ENCODE measurements at places on chromosomes 2 and 18.

DNA sequence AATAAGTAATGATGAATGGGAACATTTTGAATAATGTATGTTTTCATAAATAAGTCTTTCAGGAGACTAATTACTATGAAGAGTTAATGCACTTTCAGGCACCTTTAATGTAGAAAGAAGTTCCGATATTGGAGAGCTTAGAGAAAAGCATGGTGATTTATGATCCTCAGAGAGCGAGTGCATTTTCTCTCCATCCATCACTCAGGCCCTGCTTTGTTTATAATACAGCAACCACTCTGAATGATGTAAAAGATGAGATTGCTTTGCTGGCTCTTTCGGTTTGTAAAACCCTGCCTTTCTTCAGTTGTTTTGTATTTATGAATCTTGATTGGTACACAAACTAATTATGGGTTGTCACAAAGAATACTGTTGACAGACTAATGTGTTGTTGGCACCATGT lies 132.0 kb downstream of the NYAP2 start:
- no peak for DNase-seq

GRCh38 chr2:76711490-76711889 lies 810.7 kb downstream of the LRRTM4 start:
- DNase-seq = no peak

GRCh38 chr2:97966545-97967215 lies 29.1 kb downstream of the TMEM131 start:
- DNase-seq = no peak

DNA sequence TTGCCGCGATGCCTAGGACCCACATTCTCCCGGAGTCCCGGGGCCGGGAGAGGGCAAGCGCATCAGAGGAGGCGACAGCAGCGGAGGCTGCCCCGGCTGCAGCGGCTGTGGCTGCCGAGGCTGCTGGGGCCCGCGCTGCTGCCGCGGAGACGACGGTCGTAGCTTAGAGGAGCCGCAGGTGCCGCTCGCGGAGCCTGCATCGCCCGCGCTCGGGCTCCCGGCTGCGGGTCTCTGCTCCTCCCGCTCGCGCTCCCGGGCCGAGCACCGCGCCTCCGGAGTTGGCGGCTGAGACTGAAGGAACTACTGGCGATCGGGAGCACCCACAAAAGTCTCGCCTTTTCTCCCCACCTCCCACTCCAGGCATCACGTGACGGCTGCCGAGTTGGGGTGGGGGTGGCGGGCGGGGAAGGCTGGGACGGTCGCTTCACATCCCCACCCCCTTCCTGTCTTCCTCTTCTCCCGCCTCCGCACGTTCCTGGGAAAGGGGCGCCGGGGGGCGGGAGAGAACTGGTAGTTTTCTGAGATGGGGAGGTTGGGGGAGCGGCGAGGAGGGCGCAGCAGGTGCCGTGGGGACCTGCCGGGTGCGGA lies at the start of gene LYPD1:
TSS of gene LYPD1 (minus strand) at position 298 of the 588 bp plus-strand sequence. CDS start at position 25, 273 bp downstream.
- DNase-seq = no peak

DNA sequence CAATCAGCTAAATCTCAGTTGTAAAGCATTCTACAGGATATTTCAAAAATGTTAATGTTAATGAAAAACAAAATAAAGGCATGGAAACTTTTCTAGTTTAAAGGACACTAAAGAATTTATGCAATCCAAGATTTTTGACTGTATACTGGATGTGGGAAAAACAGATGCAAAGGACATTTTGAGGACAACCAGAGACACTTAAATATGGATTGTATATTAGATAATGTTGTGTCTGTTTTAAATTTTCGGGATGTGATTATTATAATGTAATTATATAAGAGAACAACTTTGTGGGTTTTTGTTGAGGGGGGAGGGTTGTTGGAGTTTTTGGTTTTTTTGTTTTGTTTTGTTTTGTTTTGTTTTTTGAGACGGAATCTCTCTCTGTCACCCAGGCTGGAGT lies 30.9 kb downstream of the PSMA8 start:
- DNase-seq = no peak

- DNase-seq = no peak
These were observed 59.1 kb downstream of the REV1 start for GRCh38 chr2:99430614-99431291.

- no peak for DNase-seq
These were observed 161.8 kb downstream of the PRKCE start for GRCh38 chr2:45813003-45813941.

DNA sequence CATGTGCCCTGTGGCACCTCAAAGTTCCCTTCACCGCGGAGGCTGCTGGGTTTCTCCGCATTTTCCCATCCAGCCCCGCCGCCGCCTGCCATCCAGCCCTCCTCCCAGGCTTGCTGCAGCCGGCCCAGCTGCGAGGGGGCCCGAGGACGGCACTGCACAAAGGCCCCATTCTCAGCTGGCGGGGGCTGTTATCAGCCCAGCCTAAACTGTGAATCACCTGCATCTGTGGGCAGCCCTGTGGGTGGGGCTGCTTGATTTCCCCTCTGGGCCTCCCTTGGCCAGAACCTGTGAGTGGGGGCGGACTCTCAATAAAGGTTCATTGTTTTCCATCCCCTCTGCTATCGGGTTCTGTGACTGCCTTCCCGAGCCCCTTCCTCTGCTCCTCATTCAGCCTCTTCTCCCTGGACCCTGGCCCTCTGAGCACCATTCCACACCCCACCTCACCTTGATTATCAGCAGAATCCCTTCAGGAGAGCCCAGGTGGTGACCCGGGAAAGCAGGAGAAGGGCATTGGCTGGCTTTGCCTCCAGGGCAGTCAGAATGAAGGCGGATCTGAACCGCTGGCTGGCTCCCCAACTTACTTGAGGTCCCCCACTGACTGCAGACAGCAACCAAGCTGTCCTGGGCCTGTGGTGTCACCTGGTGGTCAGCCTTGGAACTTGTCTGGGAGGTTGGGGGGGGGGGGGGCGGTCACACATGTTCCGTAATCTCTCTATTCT lies 204.5 kb downstream of the ZFP36L2 start:
- no peak for DNase-seq

DNA sequence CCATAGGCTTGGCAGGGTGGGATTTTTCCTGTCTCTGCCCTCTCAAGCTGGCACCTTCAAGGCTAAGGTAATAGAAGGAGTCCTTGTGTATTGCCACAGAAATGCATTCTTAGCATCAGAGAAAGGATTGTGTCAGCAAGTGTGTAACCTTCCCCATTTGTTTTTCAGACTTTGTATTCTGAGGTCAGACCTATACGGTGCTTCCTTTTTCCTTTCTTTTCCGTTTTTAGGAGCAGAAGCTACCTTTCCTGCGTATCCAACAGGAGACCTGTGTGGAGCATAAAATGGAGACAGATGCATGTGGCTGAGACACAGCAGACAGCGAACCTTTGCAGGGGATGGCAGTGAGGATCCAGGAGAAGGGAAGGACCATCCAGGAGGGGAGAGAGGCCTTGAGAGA lies 46.6 kb downstream of the ARL5A start:
- DNase-seq = no peak

- DNase-seq = no peak
These were observed 5.5 kb upstream of the KIF1A start for GRCh38 chr2:240825476-240825875.

- no peak for DNase-seq
These were observed 51.2 kb downstream of the MTERF4 start for GRCh38 chr2:241050624-241051577.

DNA sequence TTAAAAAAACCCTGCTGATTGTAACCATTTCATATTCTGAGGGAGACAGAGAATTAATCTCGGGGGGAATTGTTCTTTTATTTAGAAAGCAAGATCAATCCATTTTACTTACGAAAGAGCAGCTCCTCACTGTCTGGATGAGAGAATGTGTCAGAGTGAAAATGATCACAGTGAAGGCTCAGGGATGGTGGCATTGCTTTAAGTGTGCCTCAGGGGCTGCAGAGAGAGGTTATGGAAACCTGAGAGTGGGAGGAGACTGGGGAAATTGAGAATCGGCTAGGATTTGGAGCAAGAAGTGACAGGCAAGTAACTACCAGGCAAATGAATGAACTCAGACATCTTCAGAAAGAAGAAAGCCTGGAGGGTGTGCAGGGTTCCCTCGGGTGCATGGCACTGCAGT lies 34.2 kb downstream of the MRPL35 start:
- no peak for DNase-seq

DNA sequence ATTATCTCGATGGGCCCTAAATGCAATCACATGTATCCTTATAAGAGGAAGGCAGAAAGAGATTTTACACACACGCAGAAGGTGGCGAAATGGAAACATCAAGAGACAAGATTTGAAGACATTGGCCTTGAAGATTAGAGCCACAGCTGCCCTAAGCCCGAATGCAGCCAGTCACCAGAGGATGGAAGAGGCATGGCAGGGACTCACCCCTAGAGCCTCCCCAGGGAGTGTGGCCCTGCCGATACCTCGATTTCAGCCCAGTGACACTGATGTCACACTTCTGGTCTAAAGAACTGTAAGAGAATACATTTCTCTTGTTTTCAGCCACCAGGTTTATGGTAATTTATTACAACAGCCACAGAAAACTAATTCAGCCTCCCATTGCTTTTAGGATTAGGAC lies 17.4 kb downstream of the TTC39C start:
- DNase-seq = no peak

GRCh38 chr2:81148323-81148722 lies 843.8 kb upstream of the LRRTM1 start:
- DNase-seq = no peak

DNA sequence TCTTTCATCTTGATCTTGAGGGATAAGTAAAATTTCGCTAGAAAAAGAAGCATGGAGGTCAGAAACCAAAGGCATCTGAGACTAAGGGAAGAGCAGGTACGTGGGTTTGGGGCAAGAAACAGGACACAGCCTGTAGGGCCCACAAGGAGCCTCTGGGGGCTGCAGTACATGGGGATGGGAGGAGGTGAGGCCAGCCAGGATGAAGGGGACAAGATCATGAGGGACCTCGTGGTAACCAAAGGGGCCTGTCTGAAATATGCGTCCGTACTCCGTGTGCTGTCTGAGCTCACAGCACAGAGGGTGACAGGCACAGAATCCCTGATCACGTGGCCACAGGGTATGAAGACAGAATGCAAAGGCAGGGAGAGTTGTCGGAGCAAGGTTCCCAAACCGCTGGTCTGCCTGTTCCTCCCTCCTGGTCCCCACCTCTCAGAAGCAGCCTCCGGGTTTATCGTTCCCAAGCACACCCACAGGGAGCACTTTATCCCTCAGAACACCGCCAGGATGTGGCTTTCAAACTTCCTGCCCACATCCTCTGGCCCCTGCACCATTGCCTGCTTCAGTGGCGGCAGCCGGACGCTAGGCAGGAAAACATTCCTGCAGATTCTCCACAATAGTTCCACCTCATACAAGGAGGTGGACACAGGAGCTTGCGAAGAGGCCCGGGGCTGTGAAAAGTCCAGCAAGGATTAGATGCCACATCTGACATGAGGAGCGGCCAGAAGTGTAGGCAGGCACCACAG lies 12.0 kb downstream of the TMEM163 start:
- DNase-seq = no peak

DNA sequence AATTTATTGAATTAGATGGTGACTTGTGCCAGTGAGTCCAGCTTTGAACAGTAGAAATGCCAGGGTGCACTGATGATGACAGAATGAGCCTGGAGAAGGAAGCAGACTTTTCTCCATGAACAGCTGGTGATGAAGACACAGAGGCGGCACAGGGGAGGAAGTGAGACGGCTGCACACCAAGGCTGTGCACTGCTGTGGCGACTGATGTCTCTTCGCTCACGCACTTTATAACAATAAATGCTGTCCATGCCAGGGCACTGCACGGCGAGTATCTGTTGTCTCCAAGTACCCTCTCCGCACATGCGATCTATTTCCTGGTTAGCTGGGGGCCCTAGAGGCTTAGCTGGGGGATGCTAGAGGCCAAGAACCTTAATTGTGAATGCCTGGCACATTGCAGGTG lies 175.2 kb downstream of the TMEM200C start:
- no peak for DNase-seq

- DNase-seq = no peak
These were observed 108.6 kb upstream of the REV1 start for GRCh38 chr2:99598441-99598840.

DNA sequence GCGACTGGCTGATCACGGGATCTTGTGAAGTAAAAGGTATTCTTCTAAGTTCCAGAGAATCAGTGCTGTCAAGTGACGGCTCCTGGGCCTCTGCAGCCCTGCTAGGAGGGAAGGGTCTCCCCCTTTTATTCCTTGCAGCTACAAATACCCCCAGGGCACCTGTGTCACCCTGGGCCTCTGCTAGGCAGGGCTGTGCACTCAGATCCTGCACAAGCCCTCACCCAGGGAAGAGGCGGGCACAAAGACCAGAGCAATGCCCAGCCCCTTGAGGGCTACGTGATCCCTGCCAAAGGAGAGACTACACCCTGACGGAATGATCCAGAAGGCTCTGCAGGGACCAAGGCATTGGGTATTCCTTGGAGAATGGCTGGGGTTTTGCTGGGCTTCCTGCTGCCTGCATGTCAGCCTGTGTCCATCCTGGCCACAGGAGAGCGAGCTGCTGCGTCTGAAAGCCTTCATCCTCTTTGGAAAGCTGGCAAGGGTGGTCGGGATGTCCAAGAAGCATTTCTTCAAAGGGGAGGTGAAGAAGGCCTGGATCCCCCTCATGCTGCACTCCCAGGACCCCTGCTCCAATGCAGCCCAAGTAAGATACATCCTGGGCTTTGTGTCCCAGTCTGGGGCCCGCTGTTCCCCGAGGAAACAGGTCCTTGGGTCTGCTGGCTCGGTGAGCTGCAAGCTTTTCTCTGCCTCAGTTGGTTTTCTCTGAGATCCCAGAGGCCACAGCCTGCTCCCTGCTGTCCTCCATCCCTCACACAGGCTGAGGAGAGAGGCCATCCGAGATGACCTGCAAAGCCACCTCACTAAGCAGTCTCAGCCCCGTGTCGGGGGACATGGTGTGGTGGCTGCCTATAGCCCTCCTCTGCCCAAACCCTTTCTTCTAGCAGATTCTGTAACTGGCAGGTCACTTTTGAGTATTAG lies 24.9 kb downstream of the HJURP start:
- DNase-seq = no peak

GRCh38 chr2:127024769-127025358 lies 82.1 kb downstream of the BIN1 start:
- no peak for DNase-seq

DNA sequence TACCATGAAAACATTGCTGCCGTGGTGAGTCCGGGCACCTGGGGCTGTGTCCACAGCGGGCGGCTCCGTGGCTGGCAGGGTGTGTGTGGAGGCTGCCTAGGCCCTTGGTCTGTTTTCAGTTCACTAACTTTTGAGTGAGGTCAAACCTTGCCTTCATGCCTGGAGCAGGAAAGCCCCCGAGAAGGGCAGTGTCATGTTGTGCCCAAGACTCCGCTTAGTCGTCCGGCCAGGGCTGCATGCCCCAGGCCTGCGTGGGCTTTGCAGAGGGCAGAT lies 24.1 kb downstream of the MAL start:
- no peak for DNase-seq

DNA sequence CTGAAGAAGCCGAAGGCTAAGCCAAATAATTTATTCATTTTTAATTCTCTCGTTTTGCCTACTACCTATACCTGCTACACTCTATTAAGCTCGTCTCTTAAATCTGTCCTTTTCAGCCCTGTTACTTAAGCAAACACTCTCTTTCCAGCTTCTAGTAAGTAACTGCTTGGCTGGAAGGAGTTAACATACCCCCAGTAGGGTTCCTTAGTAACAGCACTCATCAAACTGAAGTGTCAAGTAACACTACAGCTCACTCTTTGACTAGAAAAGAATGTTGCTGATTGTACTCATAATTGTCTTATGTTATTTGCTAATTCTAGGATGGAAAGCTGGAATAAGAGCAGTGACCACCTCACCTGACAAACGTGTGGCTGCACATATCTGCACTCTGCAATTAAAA lies 120.0 kb upstream of the SCN7A start:
- no peak for DNase-seq

- no peak for DNase-seq
These were observed 29.8 kb upstream of the YES1 start for GRCh38 chr18:841647-842370.
